ENCODE measurements at places on chromosomes 5 and 9.

DNA sequence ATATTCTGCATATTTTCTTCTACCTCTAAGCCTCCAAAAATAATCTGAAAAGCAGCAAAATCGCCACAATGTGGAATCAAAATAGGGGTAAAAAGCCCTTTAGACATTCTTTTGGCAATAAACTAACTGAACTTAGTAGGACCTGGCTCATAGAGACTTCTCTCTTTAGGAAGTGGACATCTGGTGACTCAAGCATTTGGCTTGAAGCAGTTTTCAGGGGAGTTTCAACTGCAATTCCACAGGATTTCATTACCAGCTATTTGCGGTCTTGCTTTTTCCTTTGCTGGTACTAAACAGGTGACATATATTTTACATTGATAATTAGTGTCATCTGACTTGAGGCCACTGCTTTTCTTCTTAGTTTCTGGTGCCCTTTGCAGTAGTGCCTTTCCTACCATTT is 173.2 kb upstream of the FBN2 start:
- DNase-seq = no peak

DNA sequence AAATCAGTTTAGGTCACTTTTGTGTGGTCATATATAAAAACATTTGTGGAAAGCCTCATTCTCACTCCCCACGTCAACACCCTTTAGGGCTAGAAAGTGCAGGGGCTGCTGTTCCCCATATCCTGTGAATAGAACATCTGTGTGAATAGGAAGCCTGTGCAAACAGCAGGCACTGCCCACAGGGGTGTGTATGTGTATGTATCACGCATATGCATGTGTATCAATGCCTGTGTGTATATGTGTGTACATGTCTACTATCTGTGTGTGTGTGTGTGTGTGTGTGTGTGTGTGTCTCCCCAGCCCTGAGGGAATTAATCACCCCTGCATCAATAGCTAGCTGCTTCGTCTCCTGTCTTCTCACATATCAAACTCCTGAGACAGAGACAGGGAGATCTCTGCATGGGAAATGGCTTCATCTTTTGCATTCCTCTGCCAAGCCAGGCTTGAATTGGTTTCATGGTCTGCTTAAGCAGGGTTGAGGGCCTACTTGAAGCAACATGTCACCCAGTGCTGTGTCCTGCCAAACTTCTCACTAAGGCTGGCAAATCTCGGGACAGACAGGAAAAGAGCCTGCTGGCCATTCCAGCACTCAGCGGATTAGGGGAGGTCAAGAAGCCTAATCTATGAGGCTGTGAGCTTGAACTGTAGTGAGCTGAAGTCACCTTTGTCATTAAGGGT is 265.8 kb downstream of the ADAMTSL1 start:
- no peak for DNase-seq

DNA sequence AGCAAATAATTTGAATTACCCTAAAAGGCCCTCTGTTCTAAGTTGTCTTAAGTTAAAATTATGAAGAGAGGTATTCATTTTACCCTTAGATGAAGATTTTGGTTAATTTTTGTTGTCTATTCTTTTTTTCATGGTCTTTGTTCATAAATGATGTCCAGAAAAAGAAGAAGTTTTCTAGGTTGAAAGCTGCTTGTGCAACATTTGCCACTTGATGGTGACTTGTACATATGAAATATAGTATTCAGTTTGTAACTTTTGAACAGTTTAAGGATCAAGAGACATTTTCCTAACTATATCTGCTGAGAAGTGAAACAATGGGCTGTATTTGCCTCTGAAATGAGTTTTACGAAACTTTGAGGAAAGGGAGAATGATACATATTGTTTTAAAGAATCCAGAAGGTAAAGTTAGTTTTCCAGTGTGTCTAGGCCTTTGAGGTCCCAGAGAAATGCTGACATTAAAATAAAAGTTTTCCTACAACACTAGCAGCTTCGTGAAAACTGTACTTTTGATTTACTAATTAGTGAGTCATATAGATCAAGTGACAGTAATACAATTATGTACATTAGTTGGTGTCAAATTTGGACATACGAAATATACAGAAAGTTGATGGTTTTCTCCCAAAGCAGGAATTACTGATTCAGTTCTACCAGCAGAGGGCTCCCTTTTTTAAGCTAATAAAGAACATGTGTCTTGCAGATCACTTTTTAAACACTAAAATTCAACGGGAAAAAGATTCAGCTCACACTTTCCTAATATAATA is 70.5 kb downstream of the PIK3R1 start:
- peak; percentile 71 for DNase-seq

- DNase-seq = no peak
Measured at GRCh38 chr5:158039911-158040347, 181.0 kb upstream of the CLINT1 start.

GRCh38 chr9:34382879-34383278 is 6.2 kb upstream of the MYORG start:
- no peak for DNase-seq

GRCh38 chr9:125966959-125967711 is 220.0 kb downstream of the PBX3 start:
- no peak for DNase-seq

GRCh38 chr5:128920345-128921215 is 44.7 kb upstream of the SLC27A6 start:
- DNase-seq = peak; percentile 93
